ENCODE measurements at places on chromosomes 16 and 17.

- DNase-seq = peak; percentile 93
These were observed at the start of gene PSMD12 for GRCh38 chr17:67366193-67367157. Gene PSMD12, minus strand, starts transcription at chr17:67366577. Its CDS starts 58 bp downstream, at chr17:67366519.

DNA sequence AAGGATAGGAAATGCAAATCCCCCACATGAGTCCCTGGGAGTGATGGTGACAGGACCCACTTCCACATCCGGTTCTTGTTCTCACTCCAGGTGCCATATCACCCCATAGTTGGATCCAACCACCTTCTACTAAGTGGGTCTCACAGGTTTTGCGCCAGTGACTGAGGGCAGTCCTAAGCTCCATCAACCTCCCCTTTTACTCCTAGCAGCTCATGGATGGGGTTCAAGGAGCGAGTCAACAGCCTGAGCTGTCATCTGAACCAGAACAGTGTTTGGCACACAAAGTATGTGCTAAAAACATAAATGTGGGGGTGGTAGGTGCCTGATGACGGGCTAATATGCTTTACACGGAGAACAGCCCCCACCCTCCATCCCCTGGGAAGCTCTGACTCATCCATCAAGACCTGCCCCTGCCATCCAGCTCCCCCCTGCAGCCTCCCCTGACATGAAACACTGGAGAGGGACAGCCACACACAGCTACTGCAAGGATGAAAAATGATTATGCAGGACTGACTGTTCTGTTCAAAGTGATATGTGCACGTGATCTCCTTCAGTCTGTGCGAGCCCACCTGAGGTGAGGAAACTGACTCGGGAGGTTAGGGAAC lies 143.2 kb upstream of the CDH5 start:
- no peak for DNase-seq

DNA sequence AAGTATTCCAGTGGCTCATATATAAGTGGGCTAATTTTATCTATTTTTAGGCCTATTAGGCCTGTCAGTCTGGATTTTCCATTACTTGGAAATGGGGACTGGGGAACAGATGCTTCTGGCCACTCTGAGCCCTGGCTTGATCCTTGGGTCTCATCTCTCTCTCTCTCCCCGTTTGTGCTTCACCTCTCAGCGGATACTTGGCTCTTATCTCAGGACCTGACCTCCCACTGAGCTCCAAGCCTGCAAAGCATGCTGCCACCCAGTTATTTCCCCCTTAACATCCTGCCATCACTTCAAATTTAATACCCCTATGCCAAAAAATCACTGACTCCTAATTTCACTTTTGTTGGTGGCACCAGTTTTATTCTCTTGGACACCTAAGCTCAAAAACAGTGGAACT lies 4.2 kb downstream of the ZNF843 start:
- no peak for DNase-seq

GRCh38 chr17:77528516-77529327 lies 388.0 kb downstream of the SEC14L1 start:
- DNase-seq = no peak

DNA sequence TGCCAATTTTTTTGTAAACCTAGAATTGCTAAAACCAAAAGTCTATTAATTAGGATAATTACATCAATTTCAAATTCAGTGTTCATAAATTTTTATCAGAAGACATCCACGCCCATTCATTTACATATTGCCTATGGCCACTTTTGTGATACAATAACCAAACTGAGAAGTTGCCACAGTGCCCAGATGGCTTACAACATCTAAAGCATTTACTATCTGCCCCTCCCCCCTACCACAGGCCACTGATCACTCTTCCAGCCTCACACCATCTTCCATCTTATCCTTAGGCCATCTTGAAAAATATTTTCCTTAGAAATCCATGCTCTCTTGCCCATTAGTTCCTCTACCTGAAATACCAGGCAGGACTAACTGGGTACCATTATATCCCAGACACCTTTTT lies 6.3 kb upstream of the PRKAR1A start:
- DNase-seq = no peak

DNA sequence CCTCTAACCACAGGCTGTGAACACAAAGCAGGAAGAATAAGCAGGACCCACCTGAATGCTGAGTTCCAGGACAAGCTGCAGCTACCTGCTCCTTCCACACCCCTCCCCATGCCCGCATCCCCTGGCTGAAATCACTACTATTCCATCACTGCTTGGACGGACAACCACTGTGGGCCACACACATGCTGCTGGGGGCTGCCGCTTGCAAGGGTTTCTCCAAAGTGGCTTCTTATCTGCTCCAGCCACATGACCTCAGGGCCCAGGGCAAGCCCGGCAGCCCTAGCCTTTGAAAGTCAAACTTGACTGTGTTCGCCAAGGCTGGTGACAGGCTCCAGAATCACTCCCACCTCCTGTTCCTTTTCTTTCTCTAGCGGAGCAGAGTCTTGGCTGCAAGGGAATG lies 18.4 kb downstream of the FA2H start:
- DNase-seq = no peak

DNA sequence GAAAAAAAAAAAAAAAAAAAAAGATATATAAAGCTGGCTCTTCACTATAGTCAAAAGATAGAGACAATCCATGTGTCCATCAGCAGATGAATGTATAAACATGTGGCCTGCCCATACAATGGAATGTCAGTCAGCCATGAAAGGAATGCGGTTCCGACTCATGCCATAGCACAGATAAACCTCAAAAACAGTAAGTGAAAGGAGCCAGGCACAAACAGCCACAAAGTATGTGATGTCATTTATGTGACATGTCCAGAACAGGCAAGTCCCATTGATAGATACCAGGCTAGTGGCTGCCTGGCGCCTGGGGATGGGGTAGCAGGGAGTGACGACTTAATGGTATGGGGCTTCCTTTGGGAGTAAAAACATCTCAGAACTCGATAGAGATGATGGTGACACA lies 155.7 kb downstream of the CMIP start:
- no peak for DNase-seq

DNA sequence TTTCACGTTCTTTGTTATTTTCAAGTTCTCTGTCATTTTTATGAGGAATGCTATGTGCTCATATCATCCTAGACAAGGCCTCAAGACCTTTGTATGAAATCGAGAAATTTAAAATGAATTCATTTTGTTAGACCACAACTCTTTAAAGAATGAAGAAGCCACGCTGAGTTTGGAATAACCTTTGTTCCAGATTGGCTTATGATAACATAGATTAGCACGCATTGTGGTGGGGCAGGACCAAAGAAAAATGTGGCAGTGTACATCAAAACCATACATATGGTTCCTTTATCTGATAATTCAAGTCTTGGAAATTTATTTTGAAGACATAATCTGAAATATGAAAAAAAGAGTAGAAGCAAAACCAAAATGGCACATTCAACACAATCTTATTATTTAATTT lies 2.2 kb downstream of the HSD17B2 start:
- DNase-seq = no peak

GRCh38 chr17:40515491-40516041 lies 14.1 kb upstream of the TNS4 start:
- no peak for DNase-seq

DNA sequence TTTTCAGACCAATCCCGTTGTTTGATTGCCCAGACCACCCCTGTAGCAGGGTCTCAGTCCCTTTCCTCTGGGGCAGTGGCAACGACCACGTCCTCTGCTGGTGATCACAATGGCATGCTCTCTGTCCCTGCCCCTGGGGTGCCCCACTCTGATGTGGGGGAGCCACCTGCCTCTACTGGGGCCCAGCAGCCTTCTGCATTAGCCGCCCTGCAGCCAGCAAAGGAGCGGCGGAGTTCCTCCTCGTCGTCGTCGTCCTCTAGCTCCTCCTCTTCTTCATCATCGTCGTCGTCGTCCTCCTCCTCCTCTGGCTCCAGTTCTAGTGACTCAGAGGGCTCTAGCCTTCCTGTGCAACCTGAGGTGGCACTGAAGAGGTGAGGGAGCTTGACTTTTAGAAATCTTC lies 9.2 kb downstream of the ELOB start:
- DNase-seq = no peak

GRCh38 chr17:41326173-41327145 lies 10.9 kb upstream of the KRTAP17-1 start:
- DNase-seq = no peak

DNA sequence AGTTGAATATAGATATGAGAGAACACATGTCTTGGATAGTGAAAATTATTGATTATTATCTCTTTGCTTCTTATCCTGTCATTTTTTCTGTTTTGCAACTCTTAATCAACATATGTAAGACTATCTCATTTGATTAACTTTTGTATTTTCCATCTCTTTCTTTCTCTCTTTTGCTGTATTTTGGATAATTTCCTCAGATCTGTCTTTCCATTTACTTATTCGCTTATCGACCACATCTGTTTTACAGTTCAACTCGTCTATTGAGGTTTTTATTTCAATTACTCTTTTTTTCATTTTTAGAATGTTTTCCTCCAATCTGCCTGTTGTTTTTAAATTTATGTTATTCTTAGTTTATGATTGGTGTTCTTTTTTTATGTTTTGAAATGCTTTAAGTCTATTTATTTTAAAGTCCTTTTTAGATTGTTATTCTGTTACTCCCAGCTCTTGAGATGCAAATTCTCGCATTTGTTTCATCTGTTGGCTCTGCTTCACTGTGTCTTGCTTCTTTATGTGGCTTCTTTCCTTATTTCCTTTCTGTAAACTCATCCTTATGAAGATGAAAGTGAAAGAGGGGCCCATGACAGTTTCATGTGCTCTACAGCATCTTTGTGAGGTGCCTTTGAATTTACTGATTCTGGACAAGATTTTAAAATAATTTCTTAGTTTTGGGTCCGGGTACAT lies 87.8 kb upstream of the IRX5 start:
- DNase-seq = no peak

DNA sequence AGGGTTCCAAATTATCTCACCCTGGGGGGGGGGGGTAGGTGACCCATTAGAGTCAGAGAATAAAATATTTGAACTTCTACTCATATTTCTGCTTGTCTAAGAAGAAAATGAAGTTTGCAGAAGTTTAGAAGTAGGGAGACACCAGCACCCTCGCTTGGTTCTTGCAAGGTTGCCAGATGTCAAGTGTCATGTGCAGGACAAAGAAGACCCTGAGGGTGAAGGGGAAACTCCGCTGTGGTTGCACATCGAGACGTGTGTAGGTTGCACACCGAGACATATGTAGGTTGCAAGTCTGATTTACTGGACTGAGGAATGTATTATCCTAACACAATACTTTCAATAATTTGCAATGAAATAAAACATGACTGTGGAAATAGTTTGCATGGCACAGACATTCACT lies 42.4 kb upstream of the IRF8 start:
- no peak for DNase-seq

DNA sequence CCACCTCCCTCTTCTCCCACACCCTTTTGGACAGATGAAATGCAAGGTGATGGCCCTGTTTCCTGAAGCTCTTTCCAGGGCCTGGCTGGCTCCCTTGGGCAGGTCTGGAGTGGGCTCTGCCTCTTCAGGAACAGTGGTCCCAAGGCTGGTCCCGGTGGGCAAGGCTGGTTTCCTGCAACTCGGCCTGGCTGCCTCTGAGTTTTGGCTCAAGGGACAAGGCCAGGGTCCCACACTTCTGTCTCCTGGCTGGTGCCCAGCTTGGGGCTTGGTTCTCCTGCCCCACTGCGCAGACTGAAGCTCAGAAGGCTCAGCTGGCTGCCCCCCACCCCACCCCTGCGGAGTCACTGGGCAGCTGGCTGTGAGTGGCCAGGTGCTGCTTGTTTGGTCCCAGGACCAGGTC lies 3.8 kb upstream of the ACTG1 start:
- DNase-seq = no peak

DNA sequence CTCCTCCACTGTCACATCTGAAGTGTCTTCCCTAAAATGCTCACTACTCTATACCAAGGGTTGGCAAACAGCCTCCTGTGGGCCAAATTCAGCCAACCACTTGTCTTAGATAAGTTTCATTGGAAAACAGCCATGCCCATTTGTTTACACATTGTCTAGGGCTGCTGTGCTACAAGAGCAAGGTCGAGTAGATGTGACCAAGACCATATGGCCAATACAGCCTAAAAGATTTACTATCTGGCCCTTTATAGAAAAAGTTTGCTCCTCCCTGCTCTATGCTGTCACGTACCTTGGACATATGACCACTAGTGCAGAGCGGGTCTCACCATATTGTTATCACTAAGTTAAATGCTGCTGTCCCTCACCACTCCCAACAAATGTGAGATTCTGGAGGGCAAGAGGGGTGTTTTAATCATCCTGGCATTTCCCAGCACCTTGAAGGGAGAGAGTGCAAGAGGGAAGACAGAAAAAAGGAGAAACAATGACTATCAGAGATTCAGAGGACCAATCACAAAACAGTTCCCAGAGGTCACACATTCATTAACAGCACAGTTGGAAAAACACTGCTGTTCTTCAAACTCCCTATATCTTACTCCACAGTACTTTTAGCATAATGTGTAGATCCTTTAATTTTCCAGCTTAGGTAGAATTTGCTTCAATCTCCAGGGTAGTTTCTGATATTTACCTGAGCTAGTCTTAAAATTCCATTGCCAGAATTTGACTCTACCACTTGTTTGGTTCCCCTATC lies 13.2 kb downstream of the LSM12 start:
- DNase-seq = no peak

DNA sequence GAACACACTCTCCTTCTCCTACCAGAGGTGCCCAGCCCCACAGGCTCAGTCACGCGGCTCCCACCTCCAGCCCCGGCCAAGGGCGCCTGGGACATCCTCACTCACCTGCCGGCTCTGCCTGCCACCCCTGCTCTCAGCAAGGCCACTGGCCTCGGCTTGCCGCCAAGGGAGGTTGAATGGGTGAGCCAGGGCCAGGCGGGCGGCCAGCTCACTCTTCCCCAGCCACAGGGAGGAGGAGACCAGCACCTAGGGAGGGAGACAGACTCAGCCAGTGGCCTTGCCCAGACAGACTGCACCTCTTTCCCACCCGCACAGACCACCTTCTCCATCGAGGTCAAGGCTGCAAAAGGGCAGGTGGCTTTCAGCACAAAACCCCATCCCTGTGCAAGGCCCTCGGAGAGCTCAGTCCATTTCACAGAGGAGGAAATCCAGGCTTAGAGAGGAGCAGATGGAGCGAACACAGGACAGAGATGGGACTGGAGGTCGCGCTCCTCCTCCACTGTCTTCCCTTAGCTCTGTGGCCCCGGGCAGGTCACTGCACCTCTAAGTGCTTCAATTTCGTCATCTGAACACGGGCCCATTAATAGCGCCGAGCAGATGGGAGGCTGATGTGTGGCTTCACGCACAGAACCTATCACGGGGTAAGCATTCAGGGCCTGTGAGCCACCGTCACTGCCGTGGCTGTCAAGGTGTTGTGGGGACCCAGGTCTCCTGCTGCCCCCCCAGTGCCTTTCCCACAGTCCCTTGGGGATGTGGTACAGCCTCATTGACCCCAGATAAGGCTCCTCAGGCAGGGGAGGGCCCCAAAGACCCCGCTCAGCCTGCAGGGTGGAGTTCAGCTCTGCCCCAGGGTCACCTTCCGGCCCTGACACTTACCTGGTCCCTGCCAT lies 56.1 kb downstream of the RMI2 start:
- DNase-seq = peak; percentile 8

- no peak for DNase-seq
These were observed 486 bp downstream of the ZNF785 start for GRCh38 chr16:30585022-30585399.

Measured in GM12892 (cell line).